RPMI7951 (cell line): ENCODE measurements at places on chromosomes 13 and 19.

DNA sequence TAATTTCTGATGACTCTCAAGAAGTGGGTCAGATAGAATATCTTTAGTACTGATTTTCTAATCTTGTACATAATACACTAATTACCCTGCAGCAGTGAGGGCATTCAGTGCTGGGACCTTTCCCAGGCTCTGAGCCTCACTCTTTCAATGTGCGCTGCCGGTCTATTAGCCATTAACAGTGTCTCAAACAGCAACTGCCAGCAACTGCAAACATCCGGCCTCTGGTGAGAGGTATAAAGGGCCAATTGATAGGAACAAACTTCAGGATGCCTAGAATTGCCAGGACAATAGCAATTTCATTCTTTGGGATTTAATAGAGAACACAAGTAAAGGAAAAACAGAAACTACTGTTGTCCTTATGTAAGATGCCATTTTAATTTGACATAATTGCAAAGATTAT lies 604.4 kb upstream of the SPRY2 start:
- peak; percentile 26 for DNase-seq

DNA sequence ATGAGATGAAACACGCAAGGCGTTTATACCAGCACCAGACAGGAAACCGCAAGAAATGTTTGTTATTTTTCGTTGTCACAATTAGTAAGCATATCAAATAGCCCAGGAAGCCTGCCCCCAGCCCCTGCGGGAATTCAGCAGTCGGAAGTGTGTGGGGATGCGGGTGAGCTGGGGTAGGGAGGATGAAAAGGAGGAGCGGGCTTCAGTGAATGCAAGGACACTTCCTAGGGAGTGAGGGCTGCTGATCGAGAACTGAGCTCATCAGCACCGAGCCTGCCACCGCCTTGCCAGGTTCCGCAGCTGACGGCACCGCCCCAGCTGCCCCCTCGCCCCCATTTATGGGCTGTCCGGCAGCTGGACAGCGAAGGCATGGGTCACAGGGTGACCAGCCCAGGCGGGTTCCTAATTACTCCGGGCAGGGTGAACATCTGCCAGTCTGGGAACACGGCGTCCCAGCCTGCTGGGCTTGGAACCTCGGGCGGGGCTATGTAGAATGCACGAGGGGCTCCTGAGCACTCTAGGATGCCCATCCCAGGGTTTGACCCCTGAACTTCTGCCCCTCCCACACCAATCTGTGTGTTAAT lies 1.6 kb upstream of the BEST2 start:
- DNase-seq: peak; percentile 46

- no peak for DNase-seq
Observed at GRCh38 chr19:2356036-2356646, 3.9 kb upstream of the TMPRSS9 start.

GRCh38 chr13:75993823-75994222 lies 357.7 kb downstream of the LMO7 start:
- no peak for DNase-seq

GRCh38 chr13:61202042-61202441 lies 213.6 kb downstream of the PCDH20 start:
- no peak for DNase-seq
